ENCODE measurements at places on chromosomes 2 and 18.

GRCh38 chr2:151973901-151974199 lies 125.0 kb downstream of the CACNB4 start:
- no peak for DNase-seq

DNA sequence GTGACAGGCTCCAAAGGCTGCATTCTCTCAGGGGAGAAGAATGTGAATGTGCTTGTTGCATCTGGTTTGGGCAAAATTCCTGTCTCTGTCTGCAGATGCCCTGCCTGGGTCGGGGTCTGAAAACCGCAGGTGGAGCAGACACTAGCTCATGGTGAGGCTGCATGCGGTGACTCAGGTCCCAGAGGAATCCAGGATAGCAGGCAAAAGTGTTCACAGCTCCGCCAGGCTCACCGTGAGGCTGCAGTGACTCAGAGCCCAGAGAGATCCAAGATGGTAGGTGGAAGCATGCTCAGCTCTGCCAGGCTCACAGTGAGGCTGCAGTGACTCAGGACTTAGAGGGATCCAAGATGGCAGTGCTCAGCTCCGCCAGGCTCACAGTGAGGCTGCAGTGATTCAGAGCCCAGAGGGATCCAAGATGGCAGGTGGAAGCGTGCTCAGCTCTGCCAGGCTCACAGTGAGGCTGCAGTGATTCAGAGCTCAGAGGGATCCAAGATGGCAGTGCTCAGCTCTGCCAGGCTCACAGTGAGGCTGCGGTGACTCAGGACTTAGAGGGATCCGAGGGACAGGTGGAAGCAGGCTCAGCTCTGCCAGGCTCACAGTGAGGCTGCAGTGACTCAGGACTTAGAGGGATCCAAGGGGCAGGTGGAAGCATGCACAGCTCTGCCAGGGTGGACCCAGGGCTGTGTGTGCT lies 200.5 kb downstream of the ACKR3 start:
- DNase-seq: no peak

DNA sequence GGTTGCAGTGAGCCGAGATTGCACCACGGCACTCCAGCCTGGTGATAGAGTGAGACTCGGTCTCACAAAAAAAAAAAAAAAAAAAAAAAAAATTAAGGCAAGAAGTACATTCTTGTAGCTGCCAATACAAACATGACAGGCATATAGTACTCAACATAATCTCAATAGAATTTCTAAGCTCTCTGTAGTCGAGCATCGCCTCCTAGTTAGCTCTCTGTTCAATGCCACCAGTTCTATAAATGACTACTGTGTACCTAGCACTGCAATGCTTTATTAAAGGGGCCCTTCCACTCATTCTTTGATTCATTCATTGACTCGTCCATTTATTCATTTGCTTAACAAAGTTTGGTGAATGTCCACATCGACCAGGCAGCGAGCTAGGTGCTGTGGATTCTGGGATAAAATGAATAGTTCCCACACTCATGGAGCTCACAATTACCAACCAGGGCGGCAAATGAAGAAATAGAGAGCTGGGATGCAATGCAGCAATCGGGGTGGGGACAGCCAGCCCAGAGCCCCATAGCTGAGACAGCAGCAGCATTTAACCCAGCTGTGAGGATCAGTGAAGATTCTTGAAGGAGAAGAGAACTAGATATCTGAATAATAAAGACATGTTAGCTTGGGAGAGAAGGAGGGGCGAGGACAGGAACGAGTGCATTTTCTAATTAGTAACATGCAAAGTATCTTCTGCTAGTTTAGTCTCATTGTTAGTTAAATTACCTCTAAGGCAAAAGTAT lies 349.8 kb downstream of the LPIN1 start:
- DNase-seq: no peak

DNA sequence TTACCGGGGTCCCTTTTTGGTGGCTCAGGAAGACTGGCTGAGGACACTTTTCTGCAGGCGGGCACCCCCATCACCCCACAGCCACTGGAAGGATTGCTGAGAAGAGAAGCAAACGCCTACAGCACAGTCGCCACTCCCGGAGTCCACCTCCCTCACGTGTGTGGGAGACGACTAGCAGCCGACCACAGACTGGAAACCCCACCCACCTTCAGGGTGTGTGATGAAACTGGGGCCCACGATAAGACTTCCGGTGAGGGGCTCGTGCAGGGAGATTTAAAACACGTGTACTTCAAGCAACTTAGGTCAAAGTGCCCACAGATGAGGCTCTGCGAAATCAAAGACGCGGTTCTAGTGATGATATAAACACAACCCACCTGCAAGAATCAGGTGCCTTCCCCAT lies 26.3 kb downstream of the MBP start:
- peak; percentile 74 for DNase-seq

DNA sequence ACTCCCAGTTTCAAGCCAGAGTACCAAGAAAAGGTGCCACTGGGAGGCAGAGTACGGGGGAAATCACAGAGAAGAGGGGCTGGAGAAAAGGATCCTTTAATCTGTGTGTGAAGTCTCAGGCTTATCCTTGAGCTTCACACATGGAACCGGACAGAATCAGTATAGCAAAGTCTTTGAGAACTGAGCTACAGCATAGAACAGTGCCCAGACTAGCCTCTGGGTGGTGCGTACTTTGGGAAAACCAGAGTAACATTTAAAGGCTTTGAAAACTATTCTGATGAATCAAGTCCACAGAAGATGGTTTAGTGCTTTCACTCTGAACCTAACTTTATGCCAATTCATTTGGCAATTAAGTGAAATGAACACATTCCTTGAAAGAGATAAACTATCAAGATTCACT lies 83.1 kb downstream of the BABAM2 start:
- no peak for DNase-seq

GRCh38 chr2:131519466-131519865 lies 8.2 kb upstream of the CCDC74A start:
- no peak for DNase-seq

DNA sequence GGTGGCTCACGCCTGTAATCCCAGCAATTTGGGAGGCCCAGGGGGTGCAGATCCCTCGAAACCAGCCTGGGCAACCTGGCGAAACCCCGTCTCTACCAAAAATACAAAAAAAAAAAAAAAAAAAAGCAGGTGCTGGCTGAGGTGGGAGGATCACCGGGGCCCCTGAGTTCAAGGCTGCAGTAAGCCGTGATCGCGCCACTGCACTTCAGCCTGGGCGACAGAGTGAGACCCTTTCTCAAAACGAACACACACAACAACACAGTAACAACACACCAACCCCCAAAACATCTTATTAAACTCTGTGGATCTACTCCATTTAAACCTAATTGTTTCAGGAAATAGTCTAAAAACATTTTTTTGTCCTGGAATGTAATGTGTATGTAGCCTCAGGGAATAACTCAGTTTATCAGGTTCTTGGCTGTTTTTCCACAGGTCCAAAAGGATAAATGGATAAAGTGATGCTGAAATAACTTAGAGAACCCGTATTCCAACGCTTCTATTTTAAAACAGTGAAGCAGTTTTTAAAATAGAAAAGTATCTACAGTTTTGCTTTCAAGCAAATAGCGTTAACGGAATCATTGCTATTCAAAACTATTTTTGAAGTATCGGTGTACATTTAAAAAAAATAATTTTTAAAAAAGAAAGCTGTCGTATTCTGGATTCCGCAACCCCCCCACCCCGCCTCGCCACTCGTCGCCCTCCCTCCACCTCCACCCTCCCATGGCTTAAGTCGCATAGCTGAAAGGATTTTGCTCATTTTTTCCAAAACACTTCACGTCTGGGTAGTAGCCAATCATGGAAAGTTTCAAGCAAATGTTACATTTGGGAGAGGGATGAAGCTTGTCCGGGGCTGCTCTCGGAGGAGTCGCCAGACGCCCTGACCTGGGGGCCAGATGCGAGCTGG lies 895 bp upstream of the GLS start:
- peak; percentile 45 for DNase-seq

GRCh38 chr2:136051725-136052048 lies 66.3 kb upstream of the DARS1 start:
- no peak for DNase-seq

- peak; percentile 77 for DNase-seq
These were observed at the start of gene PDCD1 for GRCh38 chr2:241858206-241859016. PDCD1 (minus strand) TSS chr2:241858894; CDS start chr2:241858838, 56 bp downstream.

DNA sequence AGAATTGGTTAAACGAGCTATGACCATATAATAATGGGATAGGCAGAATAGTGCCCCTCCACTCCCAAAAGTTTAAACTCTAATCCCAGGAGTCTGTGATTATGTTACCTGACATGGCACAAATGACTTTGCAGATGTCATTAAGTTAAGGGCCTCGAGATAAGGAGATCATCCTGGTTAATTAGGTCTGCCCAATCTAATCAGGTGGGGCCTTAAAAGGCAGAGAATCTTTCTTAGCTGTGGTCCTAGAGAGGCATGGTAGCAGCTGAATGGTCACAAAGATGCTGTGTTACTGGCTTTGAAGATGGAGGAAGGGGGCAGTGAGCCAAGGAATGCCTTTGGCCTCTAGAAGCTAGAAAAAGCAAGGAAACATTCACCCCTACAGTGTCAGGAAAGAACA lies 31.1 kb downstream of the TACR1 start:
- no peak for DNase-seq

- no peak for DNase-seq
These were observed 86.5 kb upstream of the TTC39C start for GRCh38 chr18:23927821-23928746.

DNA sequence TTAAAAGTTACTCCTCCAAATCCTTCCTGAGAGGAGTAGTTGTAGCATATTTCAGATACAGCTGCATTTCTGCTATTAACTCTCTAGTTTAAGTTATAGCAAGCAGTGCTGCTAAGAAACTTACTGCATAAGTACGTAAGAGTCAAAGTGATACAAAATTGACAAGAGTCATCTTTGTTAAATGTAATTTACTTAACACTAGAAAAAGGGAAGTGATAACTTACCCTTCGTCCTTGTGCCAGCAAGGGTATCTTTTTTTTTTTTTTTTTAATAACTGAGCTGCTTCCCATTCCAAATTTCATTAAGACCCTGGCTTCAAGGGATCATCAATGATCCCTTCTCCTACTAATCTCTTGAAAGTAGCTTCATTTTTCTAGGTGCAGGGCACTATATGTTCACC lies 493.0 kb downstream of the PLCL1 start:
- no peak for DNase-seq

- no peak for DNase-seq
These were observed 84.1 kb downstream of the LDLRAD4 start for GRCh38 chr18:13302457-13303225.

- no peak for DNase-seq
These were observed 75.6 kb upstream of the RBM44 start for GRCh38 chr2:237723023-237723422.

DNA sequence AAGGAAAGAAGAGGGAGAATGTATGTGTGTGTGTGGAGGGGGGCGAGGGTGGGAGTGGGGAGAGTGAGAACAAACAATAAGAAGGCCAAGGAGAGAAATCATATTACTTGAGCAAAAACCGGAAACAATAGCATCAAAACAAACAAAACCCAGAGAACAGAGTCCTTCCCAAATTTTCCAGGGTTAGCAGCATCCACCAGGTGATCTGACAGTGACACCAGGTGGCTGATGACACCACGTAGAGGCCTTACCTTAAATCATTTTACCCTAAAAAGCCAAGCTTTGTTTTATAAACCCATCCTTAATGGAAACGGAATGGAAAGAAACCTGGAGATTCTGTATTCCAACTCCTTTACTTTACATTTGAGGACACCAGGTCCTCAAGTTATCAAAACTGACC lies 42.9 kb downstream of the CDCA7 start:
- no peak for DNase-seq

DNA sequence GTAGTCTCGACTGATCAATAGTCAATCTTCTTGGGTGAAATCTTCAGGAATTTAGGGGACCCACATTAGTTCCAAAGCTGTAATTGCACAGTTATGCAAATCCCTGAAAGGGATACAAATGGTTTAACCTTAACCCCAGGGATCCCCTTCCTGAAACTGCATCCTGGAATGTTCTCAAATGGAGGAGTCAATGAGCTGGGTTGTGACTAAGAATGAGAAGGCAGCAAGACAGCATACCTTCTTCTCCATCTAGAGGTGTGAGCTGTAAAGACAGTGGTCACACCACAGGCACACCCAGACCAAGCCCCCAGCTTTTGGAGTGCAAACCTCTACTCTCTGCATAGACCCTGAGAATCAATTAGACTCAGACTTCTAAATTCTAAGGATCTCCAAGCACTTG lies 164.7 kb upstream of the MEIS1 start:
- no peak for DNase-seq

DNA sequence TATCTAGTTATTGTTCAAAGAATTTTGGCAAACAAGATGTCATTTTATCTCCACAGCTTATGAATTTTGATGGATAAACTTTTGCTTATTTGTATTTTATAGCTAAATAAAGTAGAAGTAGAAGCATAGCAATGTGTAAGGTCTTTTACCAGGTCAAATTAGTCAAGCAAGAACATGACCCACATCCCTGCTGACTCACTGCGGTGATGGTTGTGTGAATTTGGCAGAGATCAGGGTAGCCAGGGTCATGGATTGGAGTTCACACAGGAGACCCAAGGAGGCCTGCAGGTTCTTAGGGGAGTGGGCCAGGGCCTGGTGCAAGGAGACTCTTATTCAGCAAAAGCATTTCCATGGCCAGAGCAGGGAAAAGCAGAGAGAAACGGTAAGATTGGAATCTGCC lies 18.7 kb downstream of the SP140 start:
- no peak for DNase-seq

Measured in activated T-cell treated with anti-CD3 and anti-CD28 coated beads for 4 hours (primary cell).